Pancreas (tissue), 10 donors: ENCODE measurements at places on chromosomes 12 and 14. TPM values are rescaled to one million over a fixed set of nuclear protein-coding genes. Genes with fewer than 3 reads are reported as not detected.

- no peaks in the 10 kb centered on the region for H3K36me3 ChIP-seq
- H3K4me1 ChIP-seq: no peaks in the 10 kb centered on the region
- H3K27me3 ChIP-seq: no peaks in the 10 kb centered on the region
- no peak for DNase-seq
- H3K4me3 ChIP-seq: no peak overlapping the region
Measured at GRCh38 chr12:8987685-8988084, 1.7 kb upstream of the KLRG1 start.

DNA sequence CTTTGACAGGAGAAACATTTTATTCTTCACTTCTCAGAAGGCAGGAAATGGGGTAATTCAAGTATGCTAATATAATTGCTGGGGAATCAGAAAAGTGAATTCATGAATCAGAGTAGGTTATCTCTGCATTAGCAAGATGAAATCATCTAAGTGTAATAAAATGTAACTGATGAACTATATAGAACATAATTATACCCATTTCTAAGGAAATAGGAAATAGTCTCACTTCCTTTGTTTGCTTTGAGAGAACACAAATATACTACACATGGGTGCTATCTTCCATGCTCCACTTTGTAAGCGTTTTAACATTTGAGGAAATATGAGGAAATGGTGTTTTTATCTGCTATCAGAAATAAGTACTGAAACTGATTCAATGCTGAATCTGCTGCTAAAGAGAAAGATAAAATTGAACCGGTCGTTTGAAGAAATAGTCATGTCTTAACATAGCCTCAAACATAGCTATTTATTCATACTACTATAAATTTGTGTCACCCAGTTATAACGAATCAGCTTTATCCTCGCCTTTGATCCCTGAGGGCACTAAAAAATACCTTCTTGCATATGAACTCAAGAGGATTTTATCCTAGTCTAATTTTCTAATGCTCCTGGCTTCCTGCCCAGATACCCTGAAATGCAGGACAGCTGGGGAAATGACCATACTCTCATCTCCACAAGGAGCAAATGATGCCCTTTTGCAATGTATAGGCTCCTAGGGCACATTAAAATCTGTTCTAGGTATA is 696.0 kb downstream of the C12orf50 start:
- no peaks in the 10 kb centered on the region for H3K4me1 ChIP-seq
- DNase-seq: no peak
- H3K27me3 ChIP-seq: no peaks in the 10 kb centered on the region
- no peaks in the 10 kb centered on the region for H3K36me3 ChIP-seq
- H3K4me3 ChIP-seq: no peak overlapping the region
- H3K27ac ChIP-seq: no peak overlapping the region

DNA sequence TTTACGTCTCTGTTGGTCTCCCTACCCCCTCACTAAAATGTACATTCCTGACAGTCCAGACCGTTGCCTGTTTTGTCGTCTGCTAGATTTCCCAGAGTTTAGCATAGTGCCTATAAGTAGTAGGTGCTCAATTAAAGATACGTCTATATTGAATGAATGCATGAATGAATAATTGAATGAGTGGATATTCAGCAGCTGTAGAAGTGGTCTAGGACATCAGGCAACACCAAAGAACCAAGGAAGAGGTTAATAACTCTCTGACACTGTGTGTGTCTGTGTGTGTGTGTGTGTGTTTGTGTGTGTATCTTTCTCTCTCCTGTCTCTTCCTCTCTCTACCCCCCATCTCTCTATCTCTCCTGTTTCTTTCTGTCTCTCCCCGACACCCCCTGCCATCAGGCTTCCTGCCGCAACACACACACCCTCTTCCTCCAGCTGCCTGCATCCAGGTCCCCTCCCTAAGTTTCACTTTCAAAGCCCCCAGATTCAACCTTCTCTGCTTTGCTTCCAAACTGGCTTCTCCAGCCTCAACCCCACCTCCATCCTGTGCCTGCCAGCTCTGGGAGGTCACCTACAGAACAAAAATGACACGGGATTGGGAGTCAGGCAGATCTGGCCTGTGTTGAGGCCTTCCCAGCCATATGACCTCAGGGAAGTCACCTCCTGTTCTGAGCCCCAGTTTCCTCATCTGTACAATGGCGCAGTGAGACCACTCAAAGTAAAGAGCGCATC is 119.9 kb upstream of the NCOR2 start:
- no peaks in the 10 kb centered on the region for H3K4me1 ChIP-seq
- H3K27me3 ChIP-seq: no peaks in the 10 kb centered on the region
- H3K4me3 ChIP-seq: no peak overlapping the region
- DNase-seq: no peak

- H3K4me1 ChIP-seq: no peaks in the 10 kb centered on the region
- no peak overlapping the region for H3K4me3 ChIP-seq
- H3K36me3 ChIP-seq: no peaks in the 10 kb centered on the region
- H3K27me3 ChIP-seq: no peaks in the 10 kb centered on the region
Measured at GRCh38 chr12:92675092-92675865, 27.5 kb upstream of the PLEKHG7 start.

DNA sequence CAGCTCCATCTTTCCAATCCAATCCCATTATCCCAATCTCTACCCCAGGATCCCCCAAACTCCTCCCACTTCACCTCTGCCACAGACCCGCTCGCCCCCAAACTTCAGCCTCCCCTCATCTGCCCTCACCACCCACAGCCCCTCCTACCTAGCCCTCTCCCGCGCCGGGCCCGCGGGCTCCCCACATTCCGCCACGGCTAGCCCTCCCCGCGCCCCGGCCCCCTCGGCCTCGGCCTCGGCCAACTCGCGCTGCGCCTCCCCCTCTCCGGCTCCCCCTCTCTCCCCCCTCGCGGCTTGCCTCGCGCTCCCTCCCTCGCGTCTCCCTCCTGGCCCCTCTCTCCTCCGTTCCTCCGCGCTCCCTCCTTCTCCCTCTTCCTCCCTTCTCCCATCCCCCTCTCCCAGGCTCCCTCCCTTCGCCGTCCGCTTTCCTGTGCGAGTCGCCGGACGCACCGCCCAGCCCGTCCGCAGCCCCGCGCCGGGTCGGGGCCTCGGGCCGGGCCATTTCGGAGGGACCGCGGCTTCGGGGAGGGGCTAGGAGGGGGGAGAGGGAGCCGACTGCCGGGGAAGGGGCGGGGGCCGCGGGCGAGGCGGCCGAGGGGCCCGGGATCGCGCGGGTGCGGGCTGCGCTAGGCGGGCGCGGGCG is at the start of gene ATN1:
ATN1 (plus strand) TSS at position 581 of the 643 bp plus-strand sequence. CDS start 6,043 bp downstream, outside the sequence.
- H3K36me3 ChIP-seq: no peaks in the 10 kb centered on the region
- peaks cover 43% of the 10 kb centered on the region for H3K4me1 ChIP-seq
- H3K27me3 ChIP-seq: no peaks in the 10 kb centered on the region
- H3K27ac ChIP-seq: peak within 1 kb of the TSS; percentile 93
- DNase-seq: peak; percentile 83

DNA sequence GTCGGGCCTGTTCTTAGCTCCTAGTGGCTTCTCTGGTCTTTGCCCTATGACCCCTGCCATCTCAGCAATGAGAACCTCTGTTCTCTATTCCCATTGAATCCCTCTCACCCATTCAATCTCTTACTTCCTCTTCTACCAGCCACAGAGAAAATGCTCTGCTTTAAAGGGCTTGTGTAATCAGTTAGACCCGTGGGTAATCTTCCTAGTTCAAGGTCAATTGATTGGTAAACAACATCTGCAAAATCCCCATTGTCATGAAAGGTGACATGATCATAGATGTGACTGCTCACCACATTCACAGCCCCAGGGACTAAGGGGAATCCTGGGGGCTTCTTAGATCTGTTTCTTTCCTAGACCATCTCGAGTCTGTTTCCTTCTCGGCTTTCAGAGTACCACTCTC is 7.2 kb upstream of the CCDC197 start:
- no peaks in the 10 kb centered on the region for H3K4me1 ChIP-seq
- H3K27ac ChIP-seq: no peak overlapping the region
- H3K4me3 ChIP-seq: no peak overlapping the region
- no peaks in the 10 kb centered on the region for H3K27me3 ChIP-seq

GRCh38 chr14:101022916-101023435 is 119.5 kb upstream of the RTL1 start:
- DNase-seq: no peak
- H3K27me3 ChIP-seq: no peaks in the 10 kb centered on the region
- H3K36me3 ChIP-seq: no peaks in the 10 kb centered on the region
- H3K27ac ChIP-seq: no peak overlapping the region
- H3K4me1 ChIP-seq: no peaks in the 10 kb centered on the region

GRCh38 chr12:48819986-48820725 is 1.9 kb downstream of the CACNB3 start:
- DNase-seq: no peak
- peaks cover 8% of the 10 kb centered on the region for H3K4me1 ChIP-seq
- H3K27me3 ChIP-seq: no peaks in the 10 kb centered on the region
- no peaks in the 10 kb centered on the region for H3K36me3 ChIP-seq
- no peak overlapping the region for H3K27ac ChIP-seq
- H3K4me3 ChIP-seq: no peak overlapping the region

TAS2R14 gene
- total RNA-seq: 0.84 TPM

AKAP5 gene
- 0.09 TPM for total RNA-seq
